NCI-H1048 (cell line): ENCODE measurements at places on chromosomes 12 and 14.

- DNase-seq = no peak
These were observed 199.5 kb upstream of the CAND1 start for GRCh38 chr12:67069451-67070306.

- DNase-seq = no peak
These were observed 724.0 kb upstream of the TMEM132C start for GRCh38 chr12:127542931-127543330.

DNA sequence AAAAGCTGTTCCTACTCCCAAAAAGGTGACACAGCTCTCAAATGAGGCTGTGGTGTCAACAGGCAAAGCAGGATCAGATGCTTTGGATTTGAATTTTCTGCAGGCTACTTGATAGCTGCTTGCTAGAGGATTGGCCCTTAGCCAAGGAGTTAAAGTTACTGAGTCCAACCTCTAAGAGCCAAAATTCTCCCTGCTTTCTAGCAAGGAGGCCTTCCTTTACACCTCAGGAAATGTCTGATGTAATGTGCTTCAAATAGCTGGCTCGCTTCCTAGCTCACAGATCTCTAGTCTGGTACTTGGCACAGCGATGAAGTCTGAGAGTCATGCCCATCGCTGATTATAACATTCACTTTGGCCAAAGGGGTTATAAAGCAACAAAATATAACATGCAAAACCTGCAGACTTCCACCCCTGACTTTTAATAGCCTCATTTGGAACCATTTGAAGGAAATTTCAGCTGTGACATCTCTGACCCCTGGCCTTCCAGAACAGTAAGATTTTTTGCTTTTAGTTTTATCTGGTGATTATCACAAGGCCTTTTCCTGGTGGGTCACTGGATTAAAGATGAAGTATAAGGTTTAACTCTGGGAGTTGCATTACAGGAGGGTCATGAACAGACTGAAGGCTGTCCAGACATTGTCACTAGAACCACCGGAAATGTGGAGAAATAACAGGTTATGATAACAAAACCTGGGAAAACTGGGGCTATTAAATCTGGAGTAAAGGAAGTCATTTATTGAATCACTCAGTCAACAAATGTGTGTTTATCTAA lies 189.7 kb downstream of the EPS8 start:
- no peak for DNase-seq

DNA sequence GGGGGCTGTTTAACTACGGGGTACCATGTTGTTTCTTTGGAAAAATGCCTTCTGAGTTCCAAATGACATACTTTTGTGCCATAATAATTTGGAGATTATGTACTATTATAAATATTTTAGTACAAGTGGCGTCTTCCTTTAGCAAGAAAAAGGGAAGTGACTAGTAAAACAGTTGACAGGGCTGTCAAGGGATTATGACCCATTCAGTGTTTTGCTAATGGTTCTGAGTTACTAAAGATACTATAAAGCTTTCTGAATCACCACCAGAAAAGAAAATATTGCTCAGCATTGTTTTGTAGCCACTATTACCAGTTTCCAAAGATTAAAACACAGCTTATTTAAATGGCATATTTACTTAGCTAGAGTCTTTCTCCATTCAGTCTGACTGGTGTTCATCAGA lies 334.9 kb downstream of the SNAPC1 start:
- no peak for DNase-seq

GRCh38 chr14:76566439-76566838 lies 190.5 kb downstream of the ESRRB start:
- no peak for DNase-seq

GRCh38 chr12:115638733-115639647 lies 638.5 kb downstream of the MED13L start:
- DNase-seq = no peak

- DNase-seq = no peak
These were observed 106.8 kb upstream of the RPH3A start for GRCh38 chr12:112684742-112685141.

DNA sequence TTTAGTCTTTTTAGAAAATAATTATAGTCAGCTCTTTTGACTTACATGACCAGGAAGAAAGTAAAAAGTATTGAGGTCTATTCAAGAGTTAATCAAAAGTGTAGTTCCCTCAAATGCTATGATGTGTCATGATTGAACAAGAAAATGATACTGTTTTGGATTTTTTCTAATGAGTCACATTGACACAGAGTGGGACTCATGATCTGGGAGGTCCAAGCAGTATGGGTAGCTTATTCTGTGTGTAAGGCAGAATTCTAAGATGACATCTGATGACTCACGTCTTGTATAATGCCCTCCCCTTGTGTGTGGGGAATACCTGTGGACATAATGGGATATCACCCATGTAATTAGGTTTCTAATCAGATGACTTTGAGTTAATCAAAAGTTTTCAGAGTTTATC lies 178.1 kb upstream of the DDHD1 start:
- DNase-seq = no peak

GRCh38 chr12:46244273-46244915 lies 24.4 kb downstream of the SLC38A1 start:
- no peak for DNase-seq

- DNase-seq = no peak
These were observed 3.4 kb upstream of the KRT80 start for GRCh38 chr12:52195065-52195730.

- no peak for DNase-seq
These were observed 1.8 kb downstream of the GALNT9 start for GRCh38 chr12:132327336-132328171.

GRCh38 chr12:115010324-115010995 lies 326.5 kb upstream of the TBX3 start:
- no peak for DNase-seq

DNA sequence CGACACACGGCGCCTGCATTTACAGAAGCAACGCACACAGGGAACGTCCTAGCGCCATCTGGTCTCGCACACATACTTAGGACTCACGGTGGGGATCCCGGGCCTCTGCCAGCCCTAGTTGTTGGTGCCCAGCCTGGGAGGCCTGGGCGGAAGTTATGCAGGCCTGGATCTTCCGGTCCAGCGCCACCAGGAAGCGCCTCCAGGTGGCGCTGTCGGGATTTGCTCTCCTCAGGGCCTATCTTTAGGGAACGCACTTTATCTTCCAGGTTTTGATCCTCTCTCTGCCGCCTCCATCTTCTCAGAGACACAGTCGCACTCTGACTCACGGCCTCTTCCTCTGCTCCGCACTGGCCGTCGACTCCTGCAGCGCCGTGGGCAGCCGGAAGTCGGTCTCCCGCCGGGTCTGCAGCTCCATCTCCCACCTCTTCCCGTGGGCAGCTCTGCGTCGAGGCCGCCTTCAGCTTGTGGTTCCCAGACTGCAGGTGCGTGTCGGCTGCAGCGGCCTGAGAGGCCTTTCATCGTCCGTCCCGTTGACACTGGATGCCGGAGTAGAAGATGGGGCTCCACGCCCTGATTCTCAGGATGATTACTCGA lies 760.4 kb downstream of the TMEM121 start:
- DNase-seq = no peak

GRCh38 chr12:112489456-112489855 lies 70.7 kb downstream of the PTPN11 start:
- DNase-seq = no peak

DNA sequence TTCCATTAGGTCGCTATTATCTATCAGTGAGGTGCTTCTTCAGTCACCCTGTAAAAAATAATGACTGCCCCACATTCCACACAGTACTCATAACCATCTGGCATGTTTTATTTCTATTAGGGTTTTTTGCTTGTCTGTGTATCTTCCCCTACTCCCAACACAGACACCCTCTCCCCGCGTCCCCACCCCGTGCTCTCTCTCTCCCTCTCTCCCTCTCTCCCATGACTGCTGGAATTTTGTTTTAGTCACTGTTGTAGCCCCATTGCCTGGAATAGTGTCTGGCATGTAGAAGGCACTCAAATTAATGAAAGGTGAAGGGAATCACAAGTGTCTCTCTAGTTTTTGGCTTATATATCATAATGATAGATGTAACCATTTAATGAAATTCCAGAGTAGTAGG lies 103.1 kb upstream of the MON2 start:
- DNase-seq = no peak

DNA sequence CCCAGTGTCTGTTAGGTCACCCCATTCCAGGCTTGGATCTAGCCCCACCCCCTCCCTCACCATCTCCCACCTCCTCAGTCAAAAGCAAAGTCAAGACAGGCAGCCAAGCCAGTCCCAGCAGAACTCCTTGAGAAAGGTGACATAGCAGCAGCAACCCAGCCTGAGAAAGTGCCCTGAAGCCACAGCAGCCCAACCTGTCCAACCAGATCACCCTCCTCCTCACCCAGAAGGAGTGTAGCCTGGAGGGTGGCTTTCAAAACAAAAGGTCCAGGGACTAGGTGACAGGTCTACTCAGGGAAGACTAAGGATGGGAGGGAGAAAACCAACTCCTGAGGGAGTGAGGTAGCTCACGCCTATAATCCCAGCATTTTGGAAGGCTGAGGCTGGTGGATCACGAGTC lies 5.2 kb downstream of the RAB15 start:
- no peak for DNase-seq

- no peak for DNase-seq
These were observed 34.3 kb downstream of the NOPCHAP1 start for GRCh38 chr12:105020241-105020962.

DNA sequence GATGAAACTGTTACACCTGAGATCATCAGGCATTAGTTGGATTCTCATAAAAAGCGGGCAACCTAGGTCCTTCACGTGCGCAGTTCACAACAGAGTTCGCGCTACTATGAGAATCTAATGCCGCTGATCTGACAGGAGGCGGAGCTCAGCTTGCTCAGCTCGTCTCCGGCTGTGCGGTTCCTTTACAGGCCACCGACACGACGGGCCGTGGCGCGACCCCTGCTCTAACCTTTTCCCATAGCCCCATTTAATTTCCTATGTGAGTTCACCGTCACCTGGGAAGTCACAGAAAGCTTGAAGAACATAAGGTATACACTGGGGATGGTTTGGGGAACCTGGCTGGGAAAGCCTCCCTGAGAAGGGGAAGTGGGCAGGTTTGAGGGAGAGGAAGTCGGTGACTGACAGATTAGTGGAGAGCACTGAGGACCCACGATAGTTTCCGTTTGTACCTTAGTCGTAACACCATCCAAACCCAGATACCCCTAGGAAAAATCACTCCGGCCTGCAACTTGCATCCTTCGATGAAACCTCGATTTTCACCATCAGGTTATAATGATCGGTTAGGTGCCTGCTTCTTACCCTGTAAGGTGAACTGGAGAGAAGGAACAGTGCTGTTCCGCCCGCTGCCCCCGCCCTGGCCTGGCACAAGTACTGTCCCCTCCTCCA lies 2.8 kb upstream of the AAAS start:
- DNase-seq = no peak

GRCh38 chr14:79294499-79294898 lies 916.8 kb downstream of the DIO2 start:
- DNase-seq = no peak

GRCh38 chr12:117130801-117131200 lies 31.6 kb upstream of the TESC start:
- DNase-seq = no peak

- DNase-seq = no peak
These were observed 65.5 kb upstream of the MDM1 start for GRCh38 chr12:68397566-68398158.

DNA sequence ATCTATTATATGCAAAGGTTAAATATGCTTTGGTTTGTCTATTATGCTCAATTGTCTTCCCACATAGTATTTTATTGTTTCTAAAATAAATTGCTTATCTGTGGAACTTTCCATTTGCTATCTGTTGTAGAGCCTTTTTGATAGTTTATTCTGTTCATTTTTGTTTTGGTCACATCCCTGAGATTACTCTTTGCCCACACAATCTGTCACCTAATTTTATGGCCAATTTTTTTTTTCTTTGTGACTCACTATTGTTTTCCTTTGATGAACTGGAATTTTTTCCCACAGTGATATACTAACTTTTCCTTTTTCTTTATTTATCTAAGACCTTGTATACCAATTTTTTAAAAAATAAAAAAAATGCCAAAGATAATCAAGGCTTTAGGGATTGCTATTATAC lies 61.1 kb downstream of the RASSF9 start:
- DNase-seq = no peak

- DNase-seq = no peak
These were observed 71.2 kb downstream of the KSR2 start for GRCh38 chr12:117897372-117898161.

DNA sequence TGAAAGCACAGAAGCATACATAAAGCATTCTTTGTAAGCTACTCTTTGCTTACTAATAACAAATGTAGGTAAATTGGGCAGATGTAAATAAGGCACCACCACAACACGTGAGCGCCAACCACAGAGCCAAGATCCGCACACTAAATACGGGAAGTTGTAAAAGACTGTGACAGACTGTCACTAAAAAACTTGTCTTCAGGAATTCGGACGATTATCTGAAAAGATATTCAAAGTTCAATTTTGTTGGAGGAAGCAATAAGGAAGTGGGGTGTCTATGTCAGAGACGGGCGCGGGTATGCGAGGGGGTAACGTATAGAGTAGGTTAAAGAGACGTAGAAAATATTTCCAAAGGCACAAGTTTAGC lies 1.5 kb upstream of the HSP90B1 start:
- no peak for DNase-seq

DNA sequence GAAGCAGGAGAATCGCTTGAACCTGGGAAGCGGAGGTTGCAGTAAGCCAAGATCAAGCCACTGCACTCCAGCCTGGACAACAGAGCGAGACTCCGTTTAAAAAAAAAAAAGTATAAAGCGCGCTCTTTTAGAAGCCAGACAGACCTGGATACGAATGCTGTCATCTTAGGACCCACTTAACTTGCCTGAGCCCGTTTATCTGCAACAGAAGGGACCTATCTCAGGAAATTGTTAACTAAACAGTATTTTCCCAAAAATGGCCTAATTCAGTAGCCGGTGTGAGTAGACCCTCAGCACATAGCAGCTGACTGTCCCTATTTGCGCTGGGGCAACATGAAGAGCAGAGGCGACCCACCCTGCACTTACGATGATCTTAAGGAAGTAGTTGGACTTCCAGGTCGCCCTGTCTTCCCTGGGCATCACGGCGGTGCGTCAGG lies 529 bp downstream of the RPLP0 start:
- DNase-seq = no peak

- no peak for DNase-seq
These were observed 16.3 kb upstream of the SINHCAF start for GRCh38 chr12:31342286-31342685.

- no peak for DNase-seq
These were observed at the start of gene AVPR1A for GRCh38 chr12:63150713-63151622. Gene AVPR1A, minus strand, starts transcription at chr12:63151201. Its CDS starts 365 bp downstream, at chr12:63150836.

GRCh38 chr12:27505109-27505508 lies 18.9 kb upstream of the PPFIBP1 start:
- no peak for DNase-seq

- DNase-seq = no peak
These were observed 76.1 kb downstream of the ALG10B start for GRCh38 chr12:38392554-38393144.

GRCh38 chr14:25477316-25478098 lies 427.6 kb upstream of the STXBP6 start:
- DNase-seq = no peak

GRCh38 chr12:108425238-108425795 lies 86.2 kb upstream of the CMKLR1 start:
- DNase-seq = no peak

GRCh38 chr12:1929985-1930802 lies 11.7 kb upstream of the CACNA2D4 start:
- no peak for DNase-seq
